ENCODE measurements at places on chromosomes 11 and 22.

GRCh38 chr11:67119585-67120391 is 725 bp downstream of the KDM2A start:
- DNase-seq, result no peak

DNA sequence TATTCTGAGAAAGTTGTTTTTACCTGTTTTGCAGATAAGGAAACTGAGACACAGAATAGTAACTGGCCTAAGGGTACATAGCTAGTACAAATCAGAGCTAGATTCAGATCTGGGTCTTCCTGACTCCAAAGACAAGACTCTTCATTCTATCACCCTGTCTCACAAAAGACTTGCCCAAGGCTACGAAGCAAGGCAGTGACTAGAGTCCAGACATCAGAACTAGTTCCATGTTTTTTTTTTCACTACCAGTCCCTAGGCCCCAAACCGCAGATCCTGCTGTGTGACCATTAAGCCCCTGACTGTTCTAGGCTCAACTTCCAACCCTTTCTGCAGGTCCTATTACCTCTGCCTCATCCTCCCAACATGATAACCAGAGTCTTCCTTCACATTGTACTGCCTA is 1.5 kb downstream of the BACE1-AS start:
- no peak for DNase-seq

DNA sequence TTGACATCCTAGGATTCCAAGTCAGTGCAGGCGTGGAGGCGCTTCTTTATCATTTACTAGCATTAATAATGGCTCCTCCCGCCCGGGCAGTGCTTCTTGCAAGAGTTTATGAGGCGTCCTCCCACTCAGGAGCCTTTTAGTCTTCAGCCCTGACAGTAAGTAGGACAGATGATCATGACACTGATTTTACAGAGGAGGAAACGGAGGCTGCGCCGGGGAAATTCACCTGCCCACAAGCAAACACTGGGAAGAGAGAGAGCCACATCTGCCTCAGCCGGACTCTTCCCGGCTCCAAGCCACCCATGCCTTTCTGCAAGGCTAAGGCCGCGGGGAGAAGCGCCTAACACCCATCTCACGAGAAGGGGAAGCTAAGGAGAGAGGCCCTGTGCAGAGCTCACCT is 35.9 kb downstream of the KIAA0930 start:
- DNase-seq, result no peak

- no peak for DNase-seq
These were observed 337 bp downstream of the RPLP2 start for GRCh38 chr11:810040-810567.

GRCh38 chr22:22616636-22617035 is 27.8 kb upstream of the GGTLC2 start:
- no peak for DNase-seq

Data from stimulated activated CD8-positive, alpha-beta memory T cell treated with anti-CD3 and anti-CD28 coated beads, Interleukin-7, amount 100 ng/mL, for 48 hours (primary cell).